ENCODE measurements at places on chromosomes 3 and 15. TPM values are rescaled to one million over a fixed set of nuclear protein-coding genes. Genes with fewer than 3 reads are reported as not detected.

The ONECUT1 gene
- total RNA-seq: 0.30 TPM

The TMEM40 gene
- 0.08 TPM for total RNA-seq

The FOXB1 gene
- not detected for total RNA-seq

The CLRN1 gene
- not detected for total RNA-seq

Measured in A549 treated with CORT108297 at 1 μM for 4 hours (cell line).